ENCODE measurements at places on chromosomes 5 and 9.
A peak's percentile ranks its signal among the peaks of the same experiment; 100 is the strongest.

GRCh38 chr9:88791105-88791805, 200.0 kb upstream of the S1PR3 start:
- no peak for DNase-seq

DNA sequence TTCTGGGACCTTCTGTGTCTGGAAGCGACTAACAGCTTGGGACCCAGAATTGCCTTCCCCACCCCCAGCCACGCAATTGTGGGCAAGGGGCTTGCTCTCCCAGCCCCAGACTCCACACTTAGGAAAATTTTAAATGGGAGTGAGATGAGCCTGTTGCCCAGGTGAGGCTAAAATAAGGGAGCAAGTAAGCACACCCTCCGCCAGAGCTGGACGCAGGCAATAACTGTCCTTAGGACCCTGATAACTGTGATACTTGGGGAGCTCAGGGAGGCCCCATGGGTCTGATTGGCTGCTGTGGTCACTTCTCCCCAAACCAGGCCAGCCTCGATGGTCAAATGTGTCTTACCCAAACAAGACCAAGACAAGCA, 13.3 kb downstream of the ABO start:
- no peak for DNase-seq

- no peak for DNase-seq
Measured at GRCh38 chr5:123448743-123449142, 25.5 kb upstream of the CEP120 start.

GRCh38 chr5:181187500-181188213, 17.3 kb downstream of the TRIM7 start:
- DNase-seq = no peak

- no peak for DNase-seq
Measured at GRCh38 chr9:136366826-136367225, 3.3 kb upstream of the DNLZ start.

DNA sequence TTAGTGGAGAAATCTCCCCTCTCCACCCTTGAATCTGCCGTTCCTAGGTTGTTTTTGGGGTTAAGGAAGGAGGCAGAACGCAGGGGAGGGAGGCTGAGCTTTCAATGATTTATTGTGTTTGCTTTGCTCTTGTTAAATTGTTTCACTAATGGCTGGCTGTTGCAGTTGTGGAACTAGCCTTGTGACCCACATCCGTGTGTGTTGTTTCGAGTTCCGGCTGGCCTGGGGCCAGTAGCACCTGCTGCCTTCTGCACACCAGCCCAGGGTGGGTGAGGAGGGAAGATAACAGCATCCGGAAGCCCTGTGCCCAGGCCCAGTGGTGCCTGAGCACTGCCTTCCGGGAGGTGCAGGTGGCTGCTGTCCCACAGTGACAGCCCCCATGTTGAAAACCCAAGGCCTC, 3.6 kb downstream of the ERGIC1 start:
- DNase-seq = peak; percentile 95

GRCh38 chr5:116011046-116011445, 21.2 kb upstream of the ARL14EPL start:
- DNase-seq = no peak

GRCh38 chr9:38694676-38695075, 25.3 kb downstream of the FAM240B start:
- DNase-seq = no peak

- DNase-seq = no peak
Measured at GRCh38 chr9:116149844-116150243, 3.7 kb upstream of the PAPPA start.

DNA sequence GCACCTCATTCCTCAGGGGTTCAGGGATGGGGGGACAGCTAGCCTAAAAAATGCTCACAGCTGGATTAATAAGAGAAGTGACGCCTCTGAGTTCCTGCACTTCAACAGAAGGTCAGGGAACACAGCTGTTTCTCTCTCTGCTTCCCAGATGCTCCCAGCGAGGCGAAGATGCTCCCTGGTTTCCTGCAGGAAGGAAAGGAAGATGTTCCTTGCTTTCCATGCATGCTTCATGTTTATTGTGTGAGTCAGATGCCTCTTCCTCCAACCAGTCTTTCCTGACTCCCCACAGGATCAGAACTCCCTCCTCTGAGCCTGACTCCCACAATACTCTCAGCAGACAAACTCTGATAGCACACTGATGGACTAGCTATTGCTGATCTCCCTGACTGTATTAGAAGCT, 71.9 kb downstream of the MFAP3 start:
- no peak for DNase-seq

DNA sequence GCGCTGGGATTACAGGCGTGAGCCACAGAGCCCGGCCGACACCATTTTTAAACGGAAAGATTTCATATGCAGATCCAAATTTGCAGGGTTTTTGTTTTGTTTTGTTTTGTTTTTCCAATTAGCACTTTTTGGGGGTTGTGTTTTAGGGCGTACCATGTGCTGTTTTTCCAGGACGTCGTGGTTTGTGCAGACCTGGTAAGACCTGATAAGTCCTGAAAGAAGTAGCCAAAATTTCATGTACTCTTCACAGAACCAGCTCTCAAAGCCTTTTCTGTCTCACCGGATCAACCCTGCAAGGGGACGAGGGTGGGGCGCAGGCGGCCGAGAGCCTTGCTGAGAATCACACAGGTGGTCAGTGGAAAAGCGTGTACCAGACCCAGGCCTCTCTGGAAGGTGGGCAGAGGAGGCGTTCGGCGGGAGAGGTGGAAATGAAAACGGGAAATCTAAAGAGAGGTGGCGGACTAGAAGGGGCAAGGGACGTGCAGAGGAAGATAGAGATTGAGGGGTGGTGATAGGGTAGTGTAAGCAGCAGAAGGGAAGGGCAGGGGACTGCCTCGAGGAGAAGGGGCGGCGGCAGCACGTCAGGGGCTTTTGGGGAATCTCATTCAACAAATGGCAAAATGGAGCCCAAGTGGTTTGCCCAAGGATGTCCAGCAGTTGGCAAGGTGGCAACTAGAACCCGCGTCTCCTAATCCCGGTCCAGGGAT, 1.1 kb upstream of the FAF2 start:
- no peak for DNase-seq

- no peak for DNase-seq
Measured at GRCh38 chr9:109997682-109998081, 210.3 kb downstream of the C9orf152 start.

- no peak for DNase-seq
Measured at GRCh38 chr9:20480249-20480648, 142.1 kb downstream of the MLLT3 start.

DNA sequence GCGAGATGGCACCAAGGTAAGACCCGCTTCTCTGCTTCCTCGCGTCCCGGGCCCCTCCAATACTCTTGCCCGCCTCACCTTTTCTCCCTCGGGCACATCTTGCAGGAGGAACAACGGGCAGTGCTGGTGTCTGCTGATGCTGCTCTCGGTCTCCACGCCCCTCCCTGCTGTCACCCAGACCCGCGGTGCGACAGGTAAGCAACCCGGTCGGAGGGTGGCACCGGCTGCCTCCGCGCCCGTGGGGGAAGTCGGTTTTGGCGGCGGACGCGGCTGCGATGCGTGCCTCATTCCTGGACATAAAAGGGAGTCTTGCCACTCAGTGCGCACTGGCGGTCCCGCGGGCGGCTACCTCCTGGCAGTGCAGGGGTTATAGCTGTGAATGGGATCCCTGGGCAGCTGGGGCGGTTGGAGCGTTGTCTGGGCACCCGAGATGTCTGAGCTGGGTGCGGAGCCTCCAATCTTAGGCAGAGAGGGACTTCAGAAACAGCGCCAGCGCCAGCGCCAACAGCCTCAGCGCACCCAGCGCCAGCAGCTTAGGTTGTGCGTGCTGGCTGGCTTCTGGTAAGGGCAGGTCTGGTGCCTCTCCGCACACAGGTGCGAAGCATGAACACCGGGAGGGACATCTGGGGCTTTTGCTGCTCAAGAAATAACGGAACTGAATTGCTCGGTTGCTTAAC, 488 bp downstream of the COL15A1 start:
- DNase-seq = no peak

DNA sequence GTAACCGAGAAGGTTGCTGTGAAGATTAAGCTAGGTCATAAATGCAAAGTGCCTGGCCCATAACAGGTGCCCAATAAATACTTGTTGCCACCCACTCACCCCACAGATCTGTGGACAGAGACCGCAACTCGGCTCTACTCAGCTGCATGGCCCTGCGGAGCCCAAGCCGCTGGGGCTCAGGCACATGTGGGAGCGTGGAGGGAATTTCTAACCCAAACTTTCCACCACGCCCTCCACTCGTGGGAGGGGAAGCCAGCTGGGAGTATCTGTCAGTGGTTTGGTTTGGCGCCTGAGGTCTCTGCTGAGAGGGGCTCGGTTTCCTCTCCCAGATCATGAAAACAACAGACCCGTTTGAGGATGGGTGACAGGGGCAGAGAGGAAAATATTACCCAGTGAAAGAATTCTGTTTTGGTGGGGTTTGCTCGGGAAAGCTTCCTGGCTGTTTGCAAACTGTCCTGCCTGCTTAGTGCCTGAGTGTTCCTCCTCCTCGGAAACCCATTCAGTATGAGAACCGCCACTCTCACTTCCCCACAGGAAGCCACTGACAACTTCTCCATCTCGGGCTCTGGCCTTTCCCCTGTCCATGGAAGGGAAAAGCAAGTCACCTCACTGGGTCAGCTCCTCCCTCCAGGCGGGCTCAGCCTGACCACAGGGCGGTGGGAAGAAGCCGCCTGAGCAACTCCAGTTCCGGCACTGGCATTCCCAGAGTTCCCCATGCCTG, 60.1 kb downstream of the RGS3 start:
- DNase-seq = no peak

DNA sequence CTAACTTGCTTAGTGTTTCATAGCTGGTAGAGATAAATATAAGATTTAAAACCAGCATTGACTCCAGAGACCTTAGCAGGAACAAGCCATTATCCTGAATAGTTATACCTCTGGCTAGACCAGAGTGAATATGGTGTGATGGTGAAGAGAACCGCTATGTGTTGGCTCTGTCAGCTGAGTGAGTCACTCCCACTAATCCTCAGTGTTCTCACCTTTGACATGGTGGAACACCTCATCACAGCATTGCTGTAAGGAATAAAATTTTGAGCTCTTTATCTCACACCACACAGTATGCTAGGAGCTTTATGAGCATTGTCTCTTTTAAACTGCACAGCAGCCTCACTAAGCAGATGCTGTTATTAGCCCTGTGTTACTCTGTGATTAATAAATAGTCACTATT, 90.7 kb upstream of the DHFR start:
- no peak for DNase-seq

GRCh38 chr9:127876764-127877562, 512 bp downstream of the AK1 start:
- DNase-seq = no peak

GRCh38 chr9:77939149-77939668, 92.4 kb downstream of the GNAQ start:
- no peak for DNase-seq

DNA sequence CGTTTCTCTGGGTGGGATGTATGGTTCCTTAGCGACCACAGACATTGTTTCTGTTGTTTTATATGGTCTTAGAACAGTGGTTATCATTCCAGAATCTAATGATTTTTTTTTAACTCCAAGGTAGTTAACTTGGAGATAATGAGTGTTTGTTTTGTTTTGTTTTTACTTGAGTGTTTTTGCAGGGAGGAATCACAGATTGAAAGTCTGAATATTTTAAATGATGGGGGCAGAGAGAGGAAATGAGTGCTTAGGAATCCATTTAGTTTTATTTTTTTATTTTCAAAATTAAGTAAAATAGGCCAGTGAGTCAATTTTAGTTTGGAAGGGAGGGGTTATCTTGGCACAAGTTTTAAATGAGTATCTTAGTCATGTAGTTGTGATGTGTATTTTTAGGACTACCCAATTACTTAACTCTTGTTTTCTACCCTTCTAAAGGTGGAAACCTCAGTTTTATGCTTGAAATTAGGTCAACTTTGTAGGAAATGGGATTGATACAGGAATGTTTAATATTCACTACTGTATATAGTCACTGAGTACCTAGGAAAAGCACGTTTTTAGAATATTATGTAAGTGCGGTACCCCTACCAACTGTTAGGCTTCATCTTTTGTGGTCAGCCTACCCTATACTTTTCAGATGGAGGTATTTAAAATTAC, 2.0 kb downstream of the UBE2R2 start:
- DNase-seq = no peak

GRCh38 chr9:134949681-134950385, 32.1 kb upstream of the FCN1 start:
- DNase-seq = no peak

GRCh38 chr9:14433351-14434157, 119.6 kb upstream of the NFIB start:
- DNase-seq = peak; percentile 56

DNA sequence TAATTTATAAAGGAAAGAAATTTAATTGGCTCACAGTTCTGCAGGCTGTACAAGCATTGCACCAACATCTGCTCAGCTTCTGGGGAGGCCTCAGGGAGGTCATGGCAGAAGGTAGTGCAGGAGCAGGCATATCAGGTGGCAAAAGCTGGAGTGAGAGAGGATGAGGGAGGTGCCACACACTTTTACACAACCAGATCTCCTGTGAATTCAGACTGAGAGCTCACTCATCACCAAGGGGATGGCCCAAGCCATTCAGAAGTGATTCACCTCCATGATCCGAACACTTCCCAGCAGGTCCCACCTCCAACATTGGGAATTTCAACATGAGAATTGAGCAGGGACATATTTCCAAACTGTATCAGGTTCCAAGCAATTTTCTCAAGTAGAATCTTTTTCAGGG, 84.7 kb upstream of the BRINP1 start:
- DNase-seq = no peak

DNA sequence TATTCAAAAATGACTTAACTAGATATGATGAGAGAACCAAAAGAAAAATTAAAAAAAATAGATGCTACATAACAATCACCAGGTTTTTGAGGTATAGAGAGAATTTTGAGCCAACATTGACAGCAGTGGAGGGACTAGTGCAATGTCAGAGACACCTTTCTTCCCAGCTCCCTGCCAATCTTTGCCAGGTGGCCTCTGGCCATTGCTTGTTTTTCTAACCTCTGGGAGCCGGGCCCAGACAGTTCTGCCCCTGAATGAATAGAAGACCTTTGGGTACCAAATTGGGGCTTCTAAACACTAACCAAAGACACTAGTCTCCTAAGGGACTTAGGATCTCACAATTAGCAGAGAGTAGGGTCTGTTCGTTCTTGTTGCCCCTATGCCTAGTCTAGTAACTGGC, 33.4 kb downstream of the FOXD1 start:
- DNase-seq = no peak

GRCh38 chr9:93633492-93634221, 57.3 kb downstream of the PHF2 start:
- DNase-seq = no peak

DNA sequence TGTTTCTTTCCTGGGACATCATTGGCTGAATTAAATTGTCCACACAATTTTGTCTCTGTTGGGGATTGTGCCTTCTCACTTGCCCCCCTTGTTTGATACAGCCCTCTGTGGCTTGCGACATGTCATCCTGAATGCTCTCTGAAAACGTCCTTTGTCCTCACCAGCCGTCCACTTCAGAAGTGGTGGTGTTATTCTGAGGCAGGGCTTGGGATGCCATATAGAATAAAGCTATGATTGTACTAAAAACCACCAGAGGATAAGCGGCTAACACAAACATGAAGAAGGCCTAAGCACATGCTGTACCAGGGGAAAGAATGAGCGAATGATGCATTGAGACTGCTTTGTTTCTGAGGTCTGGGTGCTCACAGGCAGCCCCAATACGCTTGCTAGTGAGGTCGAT, 3.5 kb upstream of the SNX30 start:
- DNase-seq = no peak

All from NCI-H774 (cell line).